ENCODE measurements at places on chromosomes 6 and 20.

DNA sequence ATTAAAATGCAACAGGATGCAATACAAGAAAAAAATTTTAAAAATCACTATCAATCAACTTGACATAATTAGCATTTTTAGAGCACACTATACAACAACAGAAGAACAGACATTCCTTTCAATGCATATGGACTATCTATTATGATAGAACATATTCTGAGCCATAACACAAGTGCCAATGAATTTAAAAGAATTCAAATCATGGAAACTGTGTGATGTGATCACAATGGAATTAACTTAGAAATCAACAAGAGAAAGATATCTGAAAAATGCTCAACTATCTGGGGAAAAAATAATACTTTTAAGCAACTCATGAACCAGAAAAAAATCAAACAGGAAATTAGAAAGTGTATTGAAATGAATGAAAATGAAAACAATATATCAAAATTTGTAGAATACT, 106.3 kb downstream of the ADTRP start:
- no peak for DNase-seq

DNA sequence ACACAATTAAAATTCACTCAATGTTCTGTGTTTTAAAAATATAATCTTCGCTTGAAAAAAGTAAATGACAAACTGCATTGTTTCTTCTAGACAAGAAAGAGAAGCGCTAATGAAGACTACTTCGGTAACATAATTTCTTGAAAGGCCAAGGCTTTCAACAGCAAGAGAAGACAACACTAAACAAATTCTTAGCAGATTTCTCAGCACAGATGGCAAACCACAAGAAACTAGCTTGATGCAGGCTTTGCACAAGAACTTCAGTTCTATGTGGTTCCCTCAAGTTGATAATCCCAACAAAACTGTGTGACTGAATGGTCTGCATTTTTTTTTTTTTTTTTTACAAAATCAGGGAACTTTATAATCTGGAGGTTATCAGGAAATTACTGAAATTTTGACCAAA, 447.4 kb upstream of the NRSN1 start:
- no peak for DNase-seq

- no peak for DNase-seq
Observed at GRCh38 chr6:3419624-3420272, 37.1 kb downstream of the SLC22A23 start.

DNA sequence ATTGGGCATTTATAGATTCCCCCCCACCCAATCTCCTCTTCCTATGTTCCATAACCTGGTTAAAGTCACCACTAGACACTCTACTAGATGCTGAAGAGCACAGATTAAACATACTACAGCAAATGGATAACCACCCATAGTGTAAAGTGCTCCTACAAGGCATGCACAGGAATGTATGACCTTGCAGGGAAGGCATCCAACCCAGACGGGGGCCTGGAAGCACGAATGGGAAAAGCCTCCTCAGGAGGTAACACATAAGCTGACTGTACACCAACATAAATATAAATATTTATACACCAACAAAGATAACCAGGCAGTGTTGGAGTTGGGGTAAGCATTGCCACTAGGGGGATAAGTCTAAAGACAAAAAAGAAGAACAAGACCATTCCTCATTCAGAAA, 691.7 kb downstream of the GRIK2 start:
- no peak for DNase-seq

- no peak for DNase-seq
Observed at GRCh38 chr6:148955441-148955840, 208.6 kb downstream of the UST start.

DNA sequence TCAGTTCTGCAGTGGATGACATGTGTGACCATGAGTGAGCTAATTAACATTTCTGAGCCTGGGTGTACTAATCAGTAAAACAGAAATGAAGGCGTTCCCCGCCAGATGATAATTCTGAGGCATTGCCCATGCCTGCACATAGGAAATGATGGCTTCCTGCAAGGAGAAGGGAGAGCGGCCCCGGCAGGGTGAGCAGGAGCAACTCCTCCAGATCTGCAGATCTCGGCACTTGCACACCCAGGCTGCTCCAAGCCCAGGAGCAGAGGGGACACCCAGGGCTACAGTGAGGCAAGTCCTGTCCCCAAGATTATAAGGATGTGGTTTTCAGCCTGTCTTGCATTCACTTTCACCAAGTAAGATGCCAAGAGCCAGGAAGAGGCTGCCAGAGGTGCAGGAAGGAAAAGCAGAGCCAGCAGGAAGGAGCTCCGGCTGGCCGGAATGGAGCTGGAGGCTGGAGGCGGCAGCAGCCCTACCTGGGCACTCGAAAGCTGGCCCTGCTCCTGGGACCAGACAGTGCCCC, 177.5 kb upstream of the CST7 start:
- DNase-seq, result peak; percentile 5
